HTR-8/SVneo (cell line): ENCODE measurements at places on chromosomes 12 and 14.
A peak's percentile ranks its signal among the peaks of the same experiment; 100 is the strongest.

- no peak for DNase-seq
Measured at GRCh38 chr12:1779783-1780182, 40.6 kb upstream of the LRTM2 start.

DNA sequence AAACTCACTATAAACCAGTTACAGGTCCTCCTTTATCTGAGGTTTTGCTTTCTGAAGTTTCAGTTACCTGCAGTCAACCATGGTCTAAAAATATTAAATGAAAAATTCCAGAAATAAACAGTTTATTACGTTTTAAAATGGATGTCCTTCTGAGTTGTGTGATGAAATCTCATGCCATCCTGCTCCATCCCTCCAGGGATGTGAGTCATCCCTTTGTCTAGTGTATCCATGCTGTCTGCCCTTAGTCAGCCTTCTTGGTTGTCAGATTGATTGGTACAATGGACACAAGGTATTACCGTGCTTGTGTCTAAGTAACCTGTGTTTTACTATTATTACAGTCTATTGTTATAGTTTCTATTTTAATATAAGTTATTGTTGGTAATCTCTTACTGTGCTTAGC, 328.3 kb downstream of the APAF1 start:
- DNase-seq = no peak

- no peak for DNase-seq
Measured at GRCh38 chr12:40942326-40942725, 245.8 kb upstream of the PDZRN4 start.

DNA sequence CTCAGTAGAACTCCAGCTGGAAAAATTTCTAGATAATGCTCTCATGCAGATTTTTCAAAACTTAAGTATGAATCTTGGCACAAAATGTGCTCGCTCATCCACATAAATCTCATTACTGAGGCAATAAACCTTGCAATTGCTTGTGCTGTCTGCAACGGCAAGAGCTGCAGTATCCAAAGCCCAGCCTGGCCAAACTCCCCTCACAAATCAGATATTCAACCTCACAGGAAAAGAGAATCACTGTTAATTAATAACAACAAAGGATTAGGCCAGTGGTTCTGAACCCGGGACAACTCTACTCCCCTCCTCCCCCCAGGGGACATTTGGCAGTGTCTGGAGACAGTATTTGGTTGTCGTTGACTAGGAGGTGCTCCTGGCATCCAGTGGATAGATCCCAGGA, 19.2 kb upstream of the CORO1C start:
- DNase-seq = no peak

DNA sequence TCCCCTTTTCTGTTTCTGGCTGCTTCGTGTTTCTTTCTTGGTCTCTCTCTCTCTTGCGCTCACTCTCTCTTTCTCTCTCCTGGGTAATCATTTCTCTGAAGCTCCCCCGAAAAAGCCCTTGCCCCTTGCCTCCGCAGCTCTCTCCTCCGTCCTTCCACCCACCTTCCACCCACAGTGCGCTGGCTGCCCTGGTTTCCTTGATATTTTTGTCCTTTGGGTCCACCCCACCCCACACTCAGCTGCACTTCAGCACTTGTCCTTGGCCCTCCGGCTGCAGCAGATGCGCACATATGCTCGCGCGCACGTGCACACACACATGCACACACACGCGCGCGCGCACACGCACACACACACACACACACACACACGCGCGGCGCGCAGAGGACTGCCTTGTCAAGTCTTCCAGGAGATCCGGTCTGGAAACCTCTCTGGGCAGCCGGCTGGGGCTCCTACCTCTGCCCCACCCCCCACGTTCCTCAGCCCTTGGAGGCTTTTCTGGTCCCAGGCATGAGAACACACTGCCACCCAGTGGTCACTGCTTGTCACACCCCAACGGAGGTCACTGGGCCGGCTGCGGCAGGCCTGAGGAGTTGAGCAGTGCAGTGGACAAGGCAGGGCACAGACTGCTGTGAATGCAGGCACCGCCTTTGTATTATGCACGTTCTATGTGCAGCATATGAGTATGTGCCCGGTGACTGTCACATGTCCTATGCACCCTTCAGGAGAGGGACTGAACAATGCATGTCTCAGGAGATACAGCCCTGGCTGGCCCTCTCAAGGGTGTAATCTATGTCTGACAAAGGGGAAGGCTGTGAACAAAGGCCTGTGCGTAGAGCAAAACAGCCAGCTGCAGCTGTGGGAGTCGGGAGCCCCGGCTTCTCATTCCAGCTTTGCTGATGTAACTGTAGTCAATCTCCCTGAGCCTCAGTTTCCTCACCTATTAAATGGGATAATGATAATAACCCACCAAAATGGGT, 6.5 kb downstream of the LAG3 start:
- peak; percentile 94 for DNase-seq

- no peak for DNase-seq
Measured at GRCh38 chr12:71935594-71935993, 3.1 kb upstream of the TPH2 start.
